Mesenteric fat pad (tissue), 1 donor: ENCODE measurements at places on chromosomes 5 and 9.

DNA sequence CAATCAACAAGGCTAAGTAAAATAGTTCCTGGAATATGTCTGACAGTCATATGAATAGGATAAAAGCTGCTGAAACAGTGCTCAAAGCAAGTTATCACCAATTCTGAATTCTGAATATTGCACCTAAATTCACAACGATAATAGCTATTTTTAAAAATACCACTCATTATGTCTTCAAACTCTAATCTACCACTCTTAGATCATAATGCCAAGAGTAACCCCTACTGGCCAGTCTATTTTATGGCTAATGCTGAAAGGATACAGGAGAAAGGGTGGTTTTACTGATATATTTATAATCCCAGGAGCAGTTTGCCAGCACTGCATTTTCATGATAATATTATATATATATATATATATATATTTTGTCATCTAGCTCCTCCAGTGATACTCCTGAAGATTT, 232.8 kb downstream of the PDE4D start:
- DNase-seq, result no peak

DNA sequence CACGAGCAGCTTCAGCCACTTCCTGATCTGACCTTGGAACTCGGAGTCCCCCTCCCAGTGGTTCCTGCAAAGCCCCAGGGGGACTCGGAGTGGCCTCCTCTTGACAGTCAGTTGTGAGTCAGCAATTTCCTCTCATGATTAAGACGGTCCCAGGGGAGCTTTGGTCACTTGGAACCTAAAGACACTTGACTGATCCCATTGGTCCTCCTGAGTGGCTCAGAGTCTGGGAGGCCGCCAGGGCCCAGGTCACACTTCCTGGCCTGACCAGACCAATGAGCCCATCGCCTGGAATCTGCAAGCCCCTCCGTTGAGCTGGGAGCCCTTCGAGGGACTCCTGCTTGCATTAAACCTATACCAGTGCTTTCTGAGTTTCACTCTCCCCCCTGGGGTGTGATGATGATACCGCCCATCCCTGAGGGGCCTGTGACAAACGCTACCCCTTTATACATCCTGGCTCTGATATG, 29.1 kb downstream of the TSPAN17 start:
- no peak for DNase-seq

DNA sequence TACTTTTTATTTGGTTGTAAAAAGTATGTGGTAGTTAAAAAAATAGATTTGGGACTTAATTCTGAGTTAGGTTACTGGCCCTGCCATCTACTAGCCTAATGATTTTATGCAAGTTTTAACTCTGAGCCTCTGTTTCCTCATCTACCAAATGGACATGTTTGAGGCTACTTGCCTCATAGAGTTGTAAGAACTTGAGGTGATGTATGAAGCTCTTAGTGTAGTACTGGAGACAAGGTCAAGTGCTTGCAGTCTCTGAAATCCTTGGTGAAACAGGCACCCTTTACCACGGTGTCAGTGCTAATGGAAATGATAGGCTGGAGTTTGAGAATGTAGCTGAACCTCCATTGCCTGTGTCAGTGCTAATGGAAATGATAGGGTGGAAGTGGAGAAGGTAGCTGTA, 15.3 kb downstream of the GPR107 start:
- no peak for DNase-seq

- no peak for DNase-seq
These were observed 15.4 kb downstream of the HAUS6 start for GRCh38 chr9:19087106-19088000.

DNA sequence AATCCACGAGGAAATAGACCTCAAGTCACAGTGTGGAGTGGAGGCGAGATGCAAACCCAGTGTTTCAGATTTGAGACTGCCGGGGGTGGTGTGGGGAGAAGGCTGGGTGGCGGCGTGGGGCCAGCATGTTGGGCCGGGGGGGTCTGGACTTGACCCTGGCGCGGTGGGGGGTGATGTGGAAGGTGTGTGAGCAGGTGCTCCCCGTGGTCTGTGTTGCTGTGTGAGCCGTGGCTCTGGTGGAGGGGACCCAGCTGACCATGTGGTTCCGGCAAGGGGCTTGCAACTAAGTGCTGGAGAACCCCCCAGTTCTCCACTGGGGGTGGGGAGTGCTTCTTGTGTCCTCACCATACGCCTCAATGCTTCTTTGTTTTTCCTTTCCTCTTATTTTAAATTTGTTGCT, 25.8 kb downstream of the PRRC2B start:
- DNase-seq, result no peak

DNA sequence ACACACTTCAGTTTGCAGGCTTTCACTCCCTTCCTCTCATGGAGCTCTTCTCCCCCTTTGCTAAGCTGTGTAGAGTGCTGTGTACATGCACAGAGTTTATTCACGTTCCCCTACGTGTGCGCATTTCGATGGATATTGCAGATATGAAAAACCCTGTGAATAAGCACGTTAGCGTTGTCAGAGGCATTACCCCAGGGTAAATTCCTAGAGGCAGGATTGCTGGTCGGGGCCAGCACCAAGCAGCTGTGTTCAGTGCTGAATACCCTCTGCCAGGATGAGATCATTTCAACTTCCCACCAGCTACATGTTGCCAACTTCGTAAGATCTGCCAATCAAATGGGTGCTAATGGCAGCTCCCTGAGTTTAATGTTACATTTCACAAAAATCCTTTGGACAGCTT, 172.3 kb upstream of the PPP1R26 start:
- DNase-seq, result peak; percentile 45

GRCh38 chr5:68007451-68007850, 208.1 kb upstream of the PIK3R1 start:
- DNase-seq, result no peak

DNA sequence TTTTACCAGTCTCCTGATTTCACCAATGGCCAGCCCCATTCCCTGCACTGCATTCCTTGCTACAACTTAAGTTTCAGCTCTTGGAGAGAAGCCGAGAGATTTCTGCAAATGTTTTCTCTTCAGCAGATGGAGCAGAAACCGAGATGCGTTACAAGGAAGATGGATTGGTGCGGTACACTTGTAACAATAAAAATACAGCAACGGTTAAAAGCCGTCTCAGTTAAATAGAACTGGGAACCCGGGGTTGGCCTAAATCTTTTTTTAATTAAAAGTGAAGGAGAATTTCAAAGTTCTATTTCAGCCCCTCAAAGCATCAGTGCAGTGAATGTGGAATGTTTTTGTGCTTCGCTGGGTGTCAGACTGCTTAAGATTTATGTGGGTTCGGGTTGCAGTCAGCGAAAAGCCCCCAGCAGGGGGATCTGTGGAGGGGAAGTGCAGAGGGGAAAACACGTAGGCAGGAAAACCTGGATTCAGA, 19.8 kb downstream of the BRINP1 start:
- DNase-seq, result no peak

DNA sequence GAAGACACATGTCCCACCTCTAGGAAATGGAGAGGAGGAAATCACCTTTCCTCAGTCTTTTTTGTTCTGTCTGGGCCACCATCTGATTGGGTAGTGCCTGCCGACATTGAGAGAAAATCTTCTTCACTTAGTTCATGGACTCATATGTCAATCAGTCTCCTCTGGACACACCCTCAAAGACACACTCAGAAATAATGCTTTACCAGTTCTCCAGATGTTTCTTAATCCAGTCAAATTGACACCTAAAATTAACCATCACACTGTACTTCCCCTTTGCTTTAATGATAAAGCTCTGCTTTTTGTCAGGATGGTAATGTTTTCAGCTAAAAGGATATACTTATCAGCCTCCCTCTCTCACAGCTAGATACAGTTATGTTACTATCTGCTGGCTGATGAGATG, 267.3 kb downstream of the CD180 start:
- no peak for DNase-seq

DNA sequence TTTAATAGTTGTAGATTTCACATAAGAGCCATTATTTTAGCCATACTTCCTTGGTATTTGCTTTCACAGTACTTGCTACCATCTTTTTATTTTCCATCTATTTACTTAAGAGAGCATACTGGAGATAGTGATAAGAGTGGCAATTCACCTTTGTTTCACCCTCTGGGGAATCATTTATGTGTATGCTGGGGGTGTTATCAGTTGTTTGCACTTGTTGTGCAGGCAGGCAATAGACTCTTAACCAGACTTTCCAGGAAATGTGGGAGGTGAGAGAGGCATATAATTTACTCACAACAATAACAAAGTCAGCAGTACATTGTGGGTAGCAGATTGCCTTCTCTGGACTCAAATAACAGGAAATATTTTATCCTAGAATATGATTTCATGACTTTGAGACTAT, 1018.3 kb downstream of the CDH12 start:
- no peak for DNase-seq

DNA sequence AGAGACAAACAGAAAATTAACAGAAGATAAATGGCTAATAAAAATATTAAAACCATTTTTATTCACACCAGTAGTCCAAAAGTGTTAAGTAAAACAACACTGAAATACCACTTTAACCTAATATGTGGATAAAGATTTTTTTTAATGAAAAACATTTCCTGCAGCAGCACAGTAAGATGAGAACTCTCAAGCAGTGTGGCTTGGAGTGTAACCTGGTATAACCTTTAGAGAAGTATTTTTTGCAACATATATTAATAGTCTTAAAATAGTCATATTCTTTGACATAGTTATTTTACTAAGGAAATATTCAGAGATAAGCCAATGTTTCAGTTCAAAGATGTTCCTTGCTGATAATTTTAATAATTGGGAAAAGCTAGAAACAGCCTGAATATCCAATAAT, 644.4 kb downstream of the PDE4D start:
- no peak for DNase-seq

- no peak for DNase-seq
These were observed 47.9 kb downstream of the NDUFAF2 start for GRCh38 chr5:60992871-60993270.

- no peak for DNase-seq
These were observed 222.6 kb downstream of the PRDM9 start for GRCh38 chr5:23730023-23730422.

GRCh38 chr5:167633114-167633513, 658.3 kb upstream of the WWC1 start:
- DNase-seq, result no peak

DNA sequence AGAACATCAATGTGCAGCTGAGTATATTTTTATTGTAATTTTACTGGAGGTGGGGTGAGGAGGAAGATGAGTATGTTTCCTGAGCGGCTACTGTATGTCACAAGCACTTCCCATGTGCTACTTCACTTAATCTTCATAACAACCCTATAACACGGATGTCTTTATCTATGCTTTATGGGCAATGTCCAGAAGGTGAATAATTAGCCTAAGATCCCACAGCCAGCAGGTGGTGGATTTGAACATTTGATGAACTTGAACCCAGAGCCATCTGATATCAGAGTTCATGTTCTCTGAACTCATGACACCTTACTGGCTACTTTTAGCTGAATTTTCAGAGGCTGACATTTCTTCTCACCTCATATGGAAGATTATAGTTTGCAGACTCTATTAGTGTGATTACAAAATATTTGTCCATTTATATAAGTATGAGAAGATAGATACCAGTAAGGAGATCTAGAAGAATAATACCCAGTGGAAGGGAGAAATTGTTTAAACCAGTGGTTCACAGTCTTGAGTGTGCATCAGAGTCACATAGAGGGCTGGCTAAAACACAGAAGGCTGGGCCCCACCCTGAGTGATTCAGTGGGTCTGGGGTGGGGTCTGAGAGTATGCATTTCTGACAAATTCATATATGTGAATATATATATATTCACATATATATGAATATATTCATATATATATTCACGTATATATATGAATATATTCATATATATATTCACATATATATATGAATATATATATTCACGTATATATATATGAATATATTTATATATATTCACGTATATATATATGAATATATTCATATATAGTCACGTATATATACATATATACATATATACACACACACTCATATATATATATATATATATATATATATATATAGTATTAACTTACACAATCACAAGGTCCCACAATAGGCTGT, 164.4 kb upstream of the NR3C1 start:
- no peak for DNase-seq

GRCh38 chr5:177557796-177558195, 3.4 kb upstream of the FAM193B start:
- no peak for DNase-seq

- DNase-seq, result peak; percentile 85
These were observed 24.9 kb downstream of the CDKN2A start for GRCh38 chr9:21969011-21969940.

DNA sequence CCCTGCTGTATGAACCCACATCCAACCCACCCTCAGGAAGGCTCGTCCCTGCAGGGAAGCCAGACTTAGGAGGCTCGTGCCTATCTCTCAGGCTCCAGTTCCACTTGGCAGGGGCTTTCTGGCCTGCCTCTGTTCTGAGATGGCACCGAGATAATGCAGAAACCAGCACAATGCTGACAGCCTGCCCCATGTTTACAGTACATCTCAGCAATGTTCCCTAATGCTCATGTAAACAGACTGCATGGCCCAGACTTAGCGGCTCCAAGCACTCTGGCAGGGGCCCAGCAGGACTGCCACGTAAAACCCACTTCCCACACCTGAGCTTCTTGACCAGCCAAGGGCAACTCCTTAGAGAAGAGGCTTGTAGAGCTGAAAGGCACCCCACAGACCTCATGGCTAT, 499.5 kb upstream of the BRINP1 start:
- DNase-seq, result no peak

- no peak for DNase-seq
These were observed 131.5 kb downstream of the NR6A1 start for GRCh38 chr9:124639637-124640036.

GRCh38 chr5:81533629-81534405, 139.9 kb upstream of the ACOT12 start:
- DNase-seq, result no peak

GRCh38 chr5:126450346-126450745, 27.1 kb downstream of the GRAMD2B start:
- no peak for DNase-seq

- DNase-seq, result no peak
These were observed 139.3 kb upstream of the SLIT3 start for GRCh38 chr5:169440107-169440705.
